Activated naive CD4-positive, alpha-beta T cell treated with anti-CD3 and anti-CD28 coated beads, Interleukin-2, amount 50 U/mL, for 16 hours (primary cell): ENCODE measurements at places on chromosomes 6 and 20.
A peak's percentile ranks its signal among the peaks of the same experiment; 100 is the strongest.

DNA sequence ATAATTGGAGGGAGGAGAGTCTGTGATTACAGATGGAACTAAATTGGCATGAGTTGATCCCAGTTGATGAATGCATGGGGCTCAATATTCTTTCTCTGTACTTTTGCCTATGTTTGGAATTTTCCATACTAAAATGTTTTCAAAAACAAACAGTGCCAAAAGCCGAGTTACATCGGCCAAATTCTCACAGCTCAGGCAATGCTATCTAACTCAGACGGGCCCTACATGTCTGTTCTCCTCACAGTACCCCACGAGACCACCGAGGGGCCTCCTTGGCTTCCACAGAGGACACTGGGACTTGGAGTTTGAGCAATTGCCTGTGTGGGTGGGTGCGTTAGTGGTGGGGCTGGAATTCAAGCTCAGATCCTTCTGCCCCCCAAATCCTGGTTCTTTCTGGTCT, 413.2 kb downstream of the CDH26 start:
- no peak for DNase-seq

- DNase-seq = no peak
Observed at GRCh38 chr6:80991316-80991715, 761.2 kb downstream of the TENT5A start.

- DNase-seq = no peak
Observed at GRCh38 chr6:122128445-122128844, 271.0 kb upstream of the HSF2 start.

- DNase-seq = no peak
Observed at GRCh38 chr6:12575961-12576360, 140.6 kb upstream of the PHACTR1 start.

DNA sequence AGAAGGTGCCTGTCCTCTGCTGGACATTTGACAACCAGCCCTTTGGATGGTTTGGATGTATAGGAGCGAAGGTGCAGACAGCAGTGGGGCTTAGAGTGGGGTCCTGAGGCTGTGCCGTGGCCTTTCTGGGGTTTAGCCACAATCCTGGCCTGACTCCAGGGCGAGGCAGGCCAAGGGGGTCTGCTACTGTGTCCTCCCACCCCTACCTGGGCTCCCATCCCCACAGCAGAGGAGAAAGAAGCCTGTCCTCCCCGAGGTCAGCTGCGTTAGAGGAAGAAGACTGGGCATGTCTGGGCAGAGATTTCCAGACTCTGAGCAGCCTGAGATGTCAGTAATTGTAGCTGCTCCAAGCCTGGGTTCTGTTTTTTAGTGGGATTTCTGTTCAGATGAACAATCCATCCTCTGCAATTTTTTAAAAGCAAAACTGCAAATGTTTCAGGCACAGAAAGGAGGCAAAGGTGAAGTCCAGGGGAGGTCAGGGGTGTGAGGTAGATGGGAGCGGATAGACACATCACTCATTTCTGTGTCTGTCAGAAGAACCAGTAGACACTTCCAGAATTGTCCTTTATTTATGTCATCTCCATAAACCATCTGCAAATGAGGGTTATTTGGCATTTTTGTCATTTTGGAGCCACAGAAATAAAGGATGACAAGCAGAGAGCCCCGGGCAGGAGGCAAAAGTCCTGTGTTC, 1.3 kb upstream of the CDKN1A start:
- DNase-seq = no peak

- DNase-seq = no peak
Observed at GRCh38 chr6:146909886-146910285, 294.3 kb upstream of the STXBP5 start.

- DNase-seq = no peak
Observed at GRCh38 chr20:21006611-21007010, 99.5 kb downstream of the LINC00237 start.

DNA sequence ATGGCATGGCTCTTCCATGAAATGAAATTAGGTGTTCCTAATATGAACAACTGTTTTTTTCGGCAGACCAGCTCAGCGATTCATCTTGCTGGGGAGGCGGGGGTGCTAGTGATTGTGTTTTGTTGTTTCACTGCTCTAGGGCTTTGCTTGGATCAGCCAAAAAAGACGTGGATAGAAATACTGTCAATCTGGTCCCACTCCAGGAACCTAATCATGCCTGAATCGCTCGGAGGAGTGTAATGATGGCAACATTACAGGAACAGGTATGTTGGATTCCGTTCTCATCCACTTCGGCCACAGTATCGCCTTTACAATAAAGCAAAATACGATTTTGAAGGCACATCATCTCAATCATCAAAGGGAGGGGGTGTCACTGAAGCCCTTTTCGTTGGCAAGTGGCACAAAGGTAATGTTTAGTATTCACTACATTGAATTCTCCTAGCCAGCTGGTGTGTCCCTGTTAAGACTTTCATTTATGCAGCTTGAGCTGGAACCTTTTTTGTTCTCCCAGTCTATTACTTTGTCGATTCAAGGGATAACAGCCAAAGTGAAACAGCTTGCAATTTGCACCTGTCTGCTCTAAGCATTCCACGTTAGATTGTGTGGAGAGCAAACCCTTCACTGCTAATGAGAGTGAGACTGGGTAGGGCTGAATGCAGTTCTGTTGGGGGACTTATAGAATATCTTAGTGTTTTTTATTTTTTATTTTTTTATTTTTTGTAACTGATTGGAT, 477.7 kb downstream of the TFAP2A start:
- DNase-seq = no peak

DNA sequence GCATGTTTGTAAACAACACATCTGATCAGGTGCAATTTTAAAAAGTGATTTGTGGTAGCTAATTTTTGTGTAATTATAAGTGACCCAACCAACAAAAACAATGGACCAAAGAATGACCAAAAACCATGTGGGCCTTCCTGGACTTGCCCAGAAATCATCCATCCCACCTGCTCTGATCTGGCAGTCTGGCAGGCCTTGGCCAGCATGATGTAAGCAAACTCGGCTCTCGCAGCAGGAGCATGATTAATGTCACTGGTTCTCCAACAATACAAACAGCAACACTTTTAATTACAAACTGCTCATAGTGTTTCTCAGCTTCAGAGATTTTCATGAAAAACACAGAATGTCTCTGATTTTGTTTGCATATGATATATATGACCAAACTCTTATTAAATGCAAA, 16.1 kb downstream of the TP53INP2 start:
- no peak for DNase-seq

GRCh38 chr6:159828074-159828473, 28.0 kb downstream of the PNLDC1 start:
- DNase-seq = no peak

DNA sequence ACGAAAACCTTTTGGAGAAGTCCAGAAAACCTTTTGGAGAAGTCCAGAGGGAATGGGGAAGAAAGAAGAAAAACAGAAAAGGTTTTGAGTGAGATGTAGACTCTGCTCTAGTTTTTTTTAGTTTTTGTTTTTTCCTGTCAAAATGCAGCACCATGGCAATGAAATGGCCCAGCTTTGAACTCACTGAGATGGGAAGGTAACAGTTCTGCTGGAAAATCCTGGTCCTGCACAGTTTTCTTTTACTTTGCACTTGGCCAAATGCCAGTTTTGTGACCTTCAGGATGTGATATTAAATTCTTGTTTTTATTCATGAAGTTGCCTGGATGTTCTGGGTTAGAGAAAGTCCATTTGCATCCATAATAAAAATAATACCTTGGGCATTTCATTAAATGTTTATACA, 145.7 kb downstream of the CFAP61 start:
- no peak for DNase-seq

- DNase-seq = no peak
Observed at GRCh38 chr6:80088637-80089036, 17.8 kb upstream of the BCKDHB start.

DNA sequence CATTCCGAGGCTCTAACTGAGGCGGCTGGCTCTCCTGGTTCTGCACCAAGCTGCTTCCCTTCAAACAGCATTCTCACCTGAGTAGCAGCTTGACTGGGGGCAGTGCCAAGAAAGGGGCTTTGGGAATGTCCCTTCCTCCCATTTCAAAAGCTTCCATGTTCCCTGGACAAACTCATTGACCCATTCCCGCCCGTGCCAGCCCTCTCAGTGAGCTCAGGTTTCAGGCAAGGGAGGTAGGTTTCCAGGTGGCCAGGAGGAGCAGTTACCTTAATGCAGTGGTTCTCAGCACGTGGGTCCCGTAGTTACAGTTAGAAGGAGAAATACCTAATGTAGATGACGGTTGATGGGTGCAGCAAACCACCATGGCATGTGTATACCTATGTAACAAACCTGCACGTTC, 135.2 kb downstream of the ELOVL4 start:
- no peak for DNase-seq

- no peak for DNase-seq
Observed at GRCh38 chr6:158894193-158894592, 75.0 kb upstream of the EZR start.

GRCh38 chr6:95804847-95805541, 210.8 kb upstream of the FUT9 start:
- no peak for DNase-seq

GRCh38 chr20:19734811-19735210, 23.2 kb upstream of the RIN2 start:
- no peak for DNase-seq

GRCh38 chr6:118921084-118921483, 13.9 kb downstream of the MCM9 start:
- no peak for DNase-seq

DNA sequence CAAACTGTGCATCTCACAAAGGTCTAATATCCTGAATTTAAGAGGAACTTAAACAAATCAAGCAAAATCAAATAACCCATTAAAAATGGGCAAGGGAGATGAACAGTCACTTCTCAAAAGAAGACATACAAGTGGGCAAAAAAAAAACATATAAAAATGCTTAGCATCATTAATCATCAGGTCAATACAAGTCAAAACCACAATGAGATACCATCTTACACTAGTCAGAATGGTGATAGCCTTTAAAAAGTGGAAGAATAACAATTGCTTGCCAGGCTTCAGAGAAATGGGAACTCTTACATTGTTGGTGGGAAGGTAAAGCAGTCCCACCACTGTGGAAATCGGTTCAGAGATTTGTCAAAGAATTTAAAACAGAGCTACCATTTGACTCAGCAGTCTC, 646.7 kb upstream of the PTCHD4 start:
- DNase-seq = no peak

- no peak for DNase-seq
Observed at GRCh38 chr20:16621435-16622141, 48.3 kb upstream of the KIF16B start.

GRCh38 chr6:45323656-45324224, 4.4 kb upstream of the RUNX2 start:
- no peak for DNase-seq

DNA sequence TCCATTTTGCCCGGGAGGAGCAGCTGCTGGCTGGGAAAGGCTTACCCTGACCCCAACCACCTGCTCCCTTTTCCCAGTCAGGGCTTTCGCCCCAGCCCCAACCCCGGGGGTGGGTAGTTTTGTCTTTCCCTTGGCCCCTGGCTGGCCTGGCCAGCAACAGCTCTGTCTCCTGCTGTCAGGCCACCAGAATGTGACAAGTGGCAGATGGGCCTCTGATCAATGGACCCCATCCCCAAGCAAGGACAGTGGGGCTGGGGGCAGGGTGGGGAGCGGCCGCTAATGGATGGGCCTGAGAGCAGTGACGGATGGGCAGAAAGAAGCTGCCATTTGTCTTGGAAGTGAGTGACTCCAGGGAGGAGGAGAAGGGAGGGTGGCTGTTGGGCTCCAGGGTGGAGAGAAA, 121.6 kb downstream of the DHX35 start:
- no peak for DNase-seq

GRCh38 chr20:17343091-17343490, 116.3 kb downstream of the PCSK2 start:
- no peak for DNase-seq

DNA sequence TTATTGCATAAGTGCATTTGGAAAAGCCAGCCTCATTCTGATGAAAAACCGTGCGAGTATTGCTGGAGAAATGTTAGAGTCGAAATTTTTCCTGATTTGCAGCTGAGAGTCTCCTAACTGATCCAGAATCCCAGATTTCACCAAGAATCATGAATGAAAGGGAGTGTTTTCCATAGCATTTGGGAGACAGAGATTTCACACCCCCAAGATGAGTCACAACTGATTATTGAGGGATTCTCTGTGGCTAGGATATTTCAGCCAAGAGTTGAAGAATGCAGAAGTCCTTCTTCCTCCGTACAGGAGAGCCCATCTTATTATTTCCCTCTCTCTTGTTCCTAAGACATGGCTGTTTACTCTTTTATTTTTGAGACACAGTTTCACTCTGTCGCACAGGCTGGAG, 82.2 kb upstream of the SALL4 start:
- DNase-seq = no peak

GRCh38 chr6:20755631-20756030, 221.4 kb downstream of the CDKAL1 start:
- no peak for DNase-seq

- DNase-seq = no peak
Observed at GRCh38 chr6:28474441-28475219, 31.3 kb upstream of the ZSCAN23 start.

DNA sequence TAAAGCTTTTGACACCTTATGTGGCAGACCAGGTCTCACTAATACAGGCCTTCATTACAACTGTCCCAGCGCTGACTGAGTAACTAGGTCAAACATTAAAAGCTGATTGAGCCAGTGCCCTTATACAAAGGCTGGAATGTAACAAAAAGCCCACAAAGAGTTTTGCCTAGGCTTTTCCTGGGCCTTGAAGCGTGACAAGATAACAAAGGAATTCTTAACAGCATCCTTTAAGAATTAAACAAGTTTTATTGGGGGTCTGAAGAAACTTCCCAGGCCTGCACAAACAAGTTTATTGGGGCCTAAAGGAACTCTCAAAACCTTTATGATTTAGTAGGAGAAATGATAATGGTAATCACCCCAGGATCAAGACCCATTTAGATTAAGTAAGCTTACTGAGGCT, 267.6 kb upstream of the FAM83B start:
- no peak for DNase-seq

- DNase-seq = peak; percentile 73
Observed at GRCh38 chr6:33620856-33621710, at the start of gene ITPR3. Gene ITPR3, plus strand, starts transcription at chr6:33621322. Its CDS starts 281 bp downstream, at chr6:33621603.

DNA sequence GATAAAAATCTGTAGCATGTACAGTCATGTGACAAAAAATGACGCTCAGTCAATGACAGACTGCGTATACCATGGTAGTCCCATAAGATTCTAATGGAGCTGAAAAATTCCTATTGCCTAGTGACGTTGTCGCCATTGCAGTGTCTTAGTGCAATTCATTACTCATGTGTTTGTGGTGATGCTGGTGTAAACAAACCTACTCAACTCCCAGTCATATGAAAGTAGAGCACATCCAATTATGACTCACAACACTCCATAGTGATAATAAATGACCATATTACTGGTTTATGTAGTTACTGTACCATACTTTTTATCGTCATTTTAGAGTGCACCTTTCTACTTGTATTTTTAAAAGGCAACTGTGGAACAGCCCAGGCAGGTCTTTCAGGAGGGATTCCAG, 45.0 kb downstream of the TFAP2A start:
- DNase-seq = no peak

- no peak for DNase-seq
Observed at GRCh38 chr20:47318027-47318585, 38.4 kb downstream of the ZMYND8 start.

DNA sequence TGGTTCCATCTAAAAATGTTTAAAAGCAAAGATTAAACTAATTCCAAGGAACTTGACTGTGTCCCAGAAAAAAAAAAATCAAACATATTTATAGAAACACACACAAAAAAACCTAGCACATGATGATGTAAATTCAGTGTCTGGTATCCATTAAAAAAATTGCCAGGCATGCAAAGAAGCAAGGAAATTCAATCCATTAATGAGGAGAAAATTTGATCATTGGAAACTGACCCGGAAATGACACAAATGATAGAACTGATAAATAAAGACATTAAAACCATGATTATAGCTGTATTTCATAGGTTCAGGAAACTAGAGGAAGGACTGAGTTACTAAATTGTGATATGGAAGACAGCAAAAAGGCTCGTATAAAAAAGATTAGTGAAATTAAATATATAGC, 34.7 kb downstream of the PDYN start:
- DNase-seq = no peak
